Activated T-cell treated with anti-CD3 and anti-CD28 coated beads, Interleukin-2, amount 50 U/mL, for 72 hours (primary cell): ENCODE measurements at places on chromosomes 1 and 21. TPM values are rescaled to one million over a fixed set of nuclear protein-coding genes. Genes with fewer than 3 reads are reported as not detected.

DNA sequence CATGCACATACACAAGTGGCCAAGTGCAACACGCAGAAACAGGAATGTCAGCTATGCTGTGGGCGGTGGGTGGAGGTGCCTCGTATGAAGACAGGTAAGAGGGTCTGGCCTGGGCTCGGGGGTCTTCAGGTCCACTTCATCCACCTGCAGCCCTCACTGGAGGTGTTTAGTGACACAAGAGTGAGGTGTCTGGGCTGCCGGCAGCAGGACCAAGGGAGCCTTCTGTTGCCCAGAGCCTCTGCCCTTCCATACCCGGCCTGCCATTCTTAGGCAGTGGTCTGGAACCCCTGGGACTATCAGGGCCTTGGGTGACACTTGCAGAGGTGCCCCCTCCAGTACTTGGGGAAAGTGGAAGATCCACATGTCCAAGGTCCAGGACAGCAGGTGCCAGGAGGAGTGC is 21.7 kb upstream of the ACTRT2 start:
- no peaks in the 10 kb centered on the region for H3K4me1 ChIP-seq
- peaks cover 12% of the 10 kb centered on the region for H3K27me3 ChIP-seq
- H3K36me3 ChIP-seq, result no peaks in the 10 kb centered on the region

Gene NES
- total RNA-seq, result 0.05 TPM

GRCh38 chr1:226209307-226210059 is 14.0 kb upstream of the MIXL1 start:
- no peaks in the 10 kb centered on the region for H3K4me1 ChIP-seq
- DNase-seq, result no peak

DNA sequence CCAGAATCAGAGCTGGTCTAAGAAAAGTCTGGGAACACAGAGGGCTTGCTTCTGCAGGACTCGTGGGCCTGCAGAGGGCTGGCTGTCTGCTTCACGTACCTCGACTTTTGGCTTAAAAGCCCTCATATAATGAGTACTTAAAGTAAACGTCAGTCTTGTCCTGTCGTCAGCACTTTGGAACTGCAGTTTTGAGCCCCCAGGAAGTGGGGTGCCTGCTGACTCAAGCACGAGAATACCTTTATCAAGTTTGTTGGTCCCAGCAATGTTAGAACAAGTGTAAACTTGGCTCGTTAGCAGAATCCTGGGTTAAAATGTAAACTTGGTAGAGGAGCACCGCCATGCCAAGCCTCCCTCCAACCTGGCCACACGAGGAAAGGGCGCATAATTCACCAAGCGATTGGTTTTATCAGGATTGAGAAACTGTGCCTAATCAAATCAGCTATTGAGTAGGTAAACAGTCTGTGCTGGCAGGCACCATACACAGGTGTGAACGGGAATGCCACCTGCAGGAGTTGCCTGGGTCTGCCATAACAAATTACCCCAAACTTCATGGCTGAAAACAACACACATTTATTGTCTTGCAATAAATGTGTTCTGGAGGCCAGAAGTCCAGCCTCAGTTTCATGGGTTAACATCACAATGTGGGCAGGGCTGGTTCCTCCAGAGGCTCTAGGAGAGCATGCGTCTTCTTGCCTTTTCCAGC is 45.0 kb upstream of the FHAD1 start:
- no peaks in the 10 kb centered on the region for H3K4me1 ChIP-seq
- H3K27ac ChIP-seq, result no peak overlapping the region
- H3K27me3 ChIP-seq, result peaks cover 12% of the 10 kb centered on the region
- no peaks in the 10 kb centered on the region for H3K36me3 ChIP-seq
- H3K4me3 ChIP-seq, result no peak overlapping the region

GRCh38 chr1:98914547-98914946 is 90.1 kb downstream of the PLPPR5 start:
- no peak overlapping the region for H3K27ac ChIP-seq
- H3K4me1 ChIP-seq, result peaks cover 4% of the 10 kb centered on the region
- DNase-seq, result no peak
- H3K36me3 ChIP-seq, result no peaks in the 10 kb centered on the region
- no peaks in the 10 kb centered on the region for H3K27me3 ChIP-seq

DNA sequence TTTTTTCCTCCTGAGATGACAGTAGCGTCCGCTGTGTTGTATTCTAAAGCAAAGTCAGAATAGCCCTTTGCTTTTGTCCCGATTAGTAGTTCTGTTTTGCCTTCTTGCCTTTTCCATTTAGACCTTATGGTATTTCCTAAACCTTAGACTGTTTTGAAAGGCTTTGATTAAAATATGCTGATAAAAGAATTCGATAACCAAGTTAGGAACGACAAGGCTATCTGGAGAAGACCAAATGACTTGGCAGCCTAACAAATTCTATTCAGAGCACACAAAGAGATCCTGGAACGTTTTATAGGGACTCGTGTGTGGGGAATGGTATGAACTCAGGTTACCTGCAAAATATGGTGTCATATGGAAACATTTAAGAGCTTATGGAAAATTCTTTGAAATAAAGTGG is 42.9 kb downstream of the NFIA start:
- H3K4me3 ChIP-seq, result no peak overlapping the region
- H3K27ac ChIP-seq, result peak overlapping the region; percentile 50
- no peaks in the 10 kb centered on the region for H3K4me1 ChIP-seq
- H3K27me3 ChIP-seq, result peaks cover 4% of the 10 kb centered on the region
- DNase-seq, result no peak

DNA sequence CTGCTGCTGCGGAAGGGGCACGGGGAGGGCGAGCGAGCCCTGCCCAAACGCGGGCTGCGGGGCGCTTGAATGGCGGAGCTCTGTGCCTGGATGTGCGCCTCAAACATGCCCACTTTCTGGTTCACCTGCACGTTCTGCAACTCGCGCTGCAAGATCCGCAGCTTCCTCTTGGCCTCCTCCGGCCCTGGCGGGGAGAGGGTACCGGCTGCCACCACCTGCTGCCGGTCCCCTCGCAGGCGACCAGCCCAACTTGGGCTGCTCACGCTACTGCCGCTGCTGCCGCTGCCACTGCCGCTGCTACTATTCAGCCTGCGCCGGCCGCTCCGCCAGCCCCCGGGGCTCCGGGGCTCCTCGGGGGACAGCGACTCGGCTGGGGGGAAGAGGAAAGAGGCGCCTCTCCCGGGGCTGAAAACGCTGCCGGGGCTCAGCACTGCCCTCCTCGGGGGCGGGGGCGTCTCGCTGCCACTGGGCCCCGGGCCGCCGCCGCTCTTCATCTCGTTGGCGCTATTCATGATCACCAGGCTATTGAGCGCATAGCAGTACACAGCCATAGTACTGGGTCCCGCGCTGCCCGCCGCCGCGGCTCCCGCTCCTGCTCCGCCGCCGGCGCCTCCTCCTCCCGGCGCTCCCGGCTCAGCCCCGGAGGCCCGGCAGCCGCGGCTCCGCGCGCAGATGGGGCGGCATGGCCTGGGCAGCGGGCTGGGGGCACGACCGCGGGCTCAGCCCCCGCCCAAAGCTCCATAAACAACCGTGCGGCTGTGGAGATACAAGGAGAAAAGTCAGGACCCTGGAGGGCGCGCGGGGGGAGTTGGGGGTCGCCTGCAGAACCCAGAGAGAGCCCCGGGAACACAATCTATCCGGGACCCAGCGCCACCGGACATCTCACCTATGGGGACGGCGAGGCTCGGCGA is 1.9 kb downstream of the ITPKB start:
- H3K4me3 ChIP-seq, result peak overlapping the region; percentile 72
- H3K27ac ChIP-seq, result peak overlapping the region; percentile 93
- DNase-seq, result peak; percentile 76
- H3K4me1 ChIP-seq, result peaks cover 60% of the 10 kb centered on the region
- H3K36me3 ChIP-seq, result peaks cover 28% of the 10 kb centered on the region
- H3K27me3 ChIP-seq, result no peaks in the 10 kb centered on the region

GRCh38 chr1:71101839-71102376 is 21.1 kb upstream of the ZRANB2 start:
- peaks cover 3% of the 10 kb centered on the region for H3K27me3 ChIP-seq
- no peak overlapping the region for H3K4me3 ChIP-seq
- DNase-seq, result no peak
- H3K4me1 ChIP-seq, result no peaks in the 10 kb centered on the region

- peak overlapping the region; percentile 96 for H3K4me3 ChIP-seq
- H3K4me1 ChIP-seq, result peaks cover 76% of the 10 kb centered on the region
- no peaks in the 10 kb centered on the region for H3K27me3 ChIP-seq
- H3K27ac ChIP-seq, result peak overlapping the region; percentile 99
Observed at GRCh38 chr1:244860914-244861610, 3.3 kb downstream of the HNRNPU start.

- H3K4me3 ChIP-seq, result no peak overlapping the region
- no peaks in the 10 kb centered on the region for H3K4me1 ChIP-seq
- DNase-seq, result no peak
- H3K27me3 ChIP-seq, result peaks cover 6% of the 10 kb centered on the region
Observed at GRCh38 chr1:184418652-184419349, 32.0 kb downstream of the C1orf21 start.

DNA sequence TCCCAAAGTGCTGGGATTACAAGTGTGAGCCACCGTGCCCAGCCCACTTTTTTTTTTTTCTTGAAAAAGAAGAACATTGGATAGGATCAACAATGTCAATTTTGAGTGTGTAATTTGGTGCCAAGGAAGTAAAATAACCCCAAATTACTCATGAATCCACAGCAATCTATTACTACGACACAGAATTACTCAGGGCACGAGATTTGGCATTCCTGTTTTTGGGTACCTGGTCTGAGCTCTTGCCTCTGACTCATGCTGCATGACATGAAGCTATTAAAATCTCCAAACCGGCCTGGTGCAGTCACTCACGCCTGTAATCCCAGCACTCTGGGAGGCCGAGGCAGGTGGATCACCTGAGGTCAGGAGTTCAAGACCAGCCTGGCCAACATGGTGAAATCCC is 10.4 kb downstream of the RNF19B start:
- H3K27me3 ChIP-seq, result no peaks in the 10 kb centered on the region
- H3K36me3 ChIP-seq, result peaks cover 21% of the 10 kb centered on the region
- no peak overlapping the region for H3K27ac ChIP-seq
- H3K4me3 ChIP-seq, result no peak overlapping the region
- peaks cover 62% of the 10 kb centered on the region for H3K4me1 ChIP-seq

Gene LCE1E
- total RNA-seq, result not detected

Gene ZBED6
- 26.6 TPM for total RNA-seq

GRCh38 chr1:53249706-53250105 is 11.4 kb upstream of the MAGOH start:
- H3K4me3 ChIP-seq, result no peak overlapping the region
- no peaks in the 10 kb centered on the region for H3K27me3 ChIP-seq
- no peak for DNase-seq
- peaks cover 13% of the 10 kb centered on the region for H3K36me3 ChIP-seq

GRCh38 chr21:16330082-16330907 is 600.5 kb downstream of the USP25 start:
- no peak overlapping the region for H3K4me3 ChIP-seq
- DNase-seq, result no peak
- H3K27me3 ChIP-seq, result no peaks in the 10 kb centered on the region
- H3K27ac ChIP-seq, result no peak overlapping the region

GRCh38 chr1:148357037-148357436 is 126.1 kb downstream of the PPIAL4G start:
- H3K4me3 ChIP-seq, result no peak overlapping the region
- no peaks in the 10 kb centered on the region for H3K36me3 ChIP-seq
- peaks cover 19% of the 10 kb centered on the region for H3K27me3 ChIP-seq
- DNase-seq, result no peak
- H3K27ac ChIP-seq, result no peak overlapping the region
- peaks cover 17% of the 10 kb centered on the region for H3K4me1 ChIP-seq

DNA sequence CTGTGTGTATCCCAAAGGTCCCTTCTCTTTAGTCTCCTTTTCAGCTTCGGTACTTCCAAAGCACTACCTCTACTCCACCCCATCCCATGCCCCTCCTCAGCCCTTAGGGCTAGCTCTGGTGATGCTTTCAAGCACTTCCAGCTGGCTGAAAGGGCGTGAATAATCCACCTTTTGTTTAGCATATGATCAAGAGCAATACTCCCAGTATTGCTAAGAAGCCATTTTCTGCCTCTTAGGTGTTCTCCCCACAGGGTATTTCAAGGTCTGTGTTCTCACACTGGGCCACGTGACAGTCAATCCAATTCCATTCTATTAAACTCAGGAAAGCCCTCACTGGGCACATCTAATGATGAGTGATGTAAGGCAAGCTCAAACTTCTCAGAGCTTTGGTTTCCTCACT is 298.5 kb upstream of the PROX1 start:
- peaks cover 13% of the 10 kb centered on the region for H3K4me1 ChIP-seq
- H3K27me3 ChIP-seq, result no peaks in the 10 kb centered on the region
- no peaks in the 10 kb centered on the region for H3K36me3 ChIP-seq
- H3K27ac ChIP-seq, result no peak overlapping the region
- no peak overlapping the region for H3K4me3 ChIP-seq
- no peak for DNase-seq
